ENCODE measurements at places on chromosomes 1 and 21.

DNA sequence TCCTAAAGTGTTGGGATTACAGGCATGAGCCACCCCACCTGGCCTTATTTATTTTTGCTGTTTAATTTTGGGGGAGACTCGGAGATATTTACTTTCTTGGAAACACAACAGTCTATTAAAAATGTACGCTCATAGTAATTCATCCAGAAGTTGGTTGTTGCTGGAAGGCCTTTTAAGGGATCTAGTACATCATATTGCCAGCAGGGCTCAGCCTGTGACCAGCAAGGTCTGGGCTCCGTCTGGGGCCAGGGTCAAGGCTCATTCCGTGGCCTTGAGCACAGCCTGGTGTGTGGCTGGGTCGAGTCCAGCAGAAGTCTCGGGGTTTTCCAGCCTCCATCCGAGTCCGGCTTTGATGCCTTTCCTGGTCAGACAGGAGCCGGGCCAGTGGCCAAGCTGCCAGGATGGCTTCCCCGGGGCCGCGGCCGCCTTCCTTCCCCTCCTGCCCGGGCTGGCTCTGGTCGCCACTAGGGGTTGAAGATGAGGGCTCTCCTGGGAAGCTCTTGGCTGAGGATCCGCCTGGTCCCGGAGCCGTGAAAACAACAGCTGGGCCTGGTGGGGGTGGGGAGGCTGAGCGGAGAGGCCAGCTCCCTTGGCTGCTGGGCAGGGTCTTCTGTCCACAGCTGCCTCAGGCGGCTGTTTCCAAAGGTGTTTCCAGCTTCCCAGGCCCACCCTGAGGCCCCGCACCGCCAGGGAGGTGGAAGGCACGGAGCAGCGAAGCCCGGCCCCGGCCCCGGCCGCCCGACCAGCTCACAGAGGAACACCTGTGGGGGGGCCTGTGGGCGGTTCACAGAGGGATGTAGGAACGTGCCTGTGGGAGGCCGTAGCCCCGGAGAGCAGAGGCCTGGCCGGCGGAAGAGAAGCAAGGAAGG, 5.1 kb upstream of the VWA1 start:
- no peak for DNase-seq

DNA sequence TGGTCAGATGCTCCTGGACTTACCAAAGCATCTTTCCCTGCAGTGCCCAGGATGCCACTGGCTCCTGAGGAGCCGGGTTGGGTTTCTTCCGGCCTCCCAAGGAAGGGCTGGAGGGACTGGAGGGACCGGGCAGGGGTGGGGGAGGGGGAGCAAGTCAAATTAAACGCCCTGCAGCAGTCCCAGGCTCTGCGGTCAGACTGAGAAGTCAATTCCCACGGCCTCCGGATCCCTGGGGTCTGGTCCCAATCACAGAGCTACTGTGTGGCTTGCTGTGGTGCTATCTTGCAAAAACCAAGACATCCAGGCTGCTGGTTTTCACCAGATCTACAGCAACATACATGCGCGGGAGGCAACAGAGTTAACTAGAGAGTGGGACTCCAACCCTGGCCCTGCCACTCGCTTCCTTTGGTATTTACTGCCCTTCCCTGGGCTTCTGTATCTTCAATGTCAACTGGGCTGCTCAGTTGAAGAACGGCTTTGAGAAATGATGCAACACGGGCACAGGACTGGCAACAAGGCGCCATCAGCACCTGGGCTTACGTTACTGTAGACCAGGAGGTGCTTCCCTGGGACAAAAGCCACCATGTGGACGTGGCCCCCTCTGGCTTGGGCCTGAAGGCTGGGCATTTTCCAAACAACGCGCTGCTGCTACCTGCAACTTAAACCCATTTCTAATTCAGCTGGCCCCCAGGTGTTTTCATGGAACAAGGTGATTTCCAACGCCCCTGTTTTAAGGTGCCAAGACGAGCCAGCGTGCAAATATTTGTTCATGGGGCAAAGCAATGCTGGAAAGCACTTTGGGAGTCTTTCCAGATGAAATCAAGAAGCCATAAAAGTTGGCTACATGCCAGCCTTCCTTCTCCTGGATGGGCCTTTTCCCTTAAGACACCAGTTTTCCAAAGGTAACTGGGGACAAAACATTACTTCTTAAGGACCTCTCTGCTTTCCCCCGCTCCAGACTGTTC, 11.5 kb downstream of the RCC2 start:
- no peak for DNase-seq

DNA sequence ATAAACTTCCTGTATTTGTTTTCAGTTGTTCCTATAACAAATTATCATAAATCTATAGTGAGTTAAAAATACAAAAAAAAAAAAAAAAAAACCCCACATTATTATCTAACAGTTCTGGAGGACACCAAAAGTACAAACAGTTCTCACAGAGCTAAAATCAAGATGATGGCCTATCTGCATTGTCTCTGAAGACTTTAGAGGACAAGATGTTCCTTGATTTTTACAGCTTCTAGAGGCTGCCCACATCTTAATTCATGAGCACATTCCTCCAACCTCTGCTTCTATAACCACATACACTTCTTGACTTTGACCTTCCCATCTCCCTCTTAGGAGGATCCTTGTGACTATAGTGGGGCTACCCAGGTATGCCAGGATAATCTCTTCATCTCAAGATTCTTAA, 806.1 kb downstream of the LTN1 start:
- DNase-seq, result no peak

- no peak for DNase-seq
Measured at GRCh38 chr21:26967062-26967913, at the start of gene ADAMTS5. ADAMTS5 (minus strand) TSS chr21:26967088; CDS start chr21:26966391, 697 bp downstream.

- DNase-seq, result no peak
Measured at GRCh38 chr1:25245809-25246599, 1.2 kb downstream of the RSRP1 start.

DNA sequence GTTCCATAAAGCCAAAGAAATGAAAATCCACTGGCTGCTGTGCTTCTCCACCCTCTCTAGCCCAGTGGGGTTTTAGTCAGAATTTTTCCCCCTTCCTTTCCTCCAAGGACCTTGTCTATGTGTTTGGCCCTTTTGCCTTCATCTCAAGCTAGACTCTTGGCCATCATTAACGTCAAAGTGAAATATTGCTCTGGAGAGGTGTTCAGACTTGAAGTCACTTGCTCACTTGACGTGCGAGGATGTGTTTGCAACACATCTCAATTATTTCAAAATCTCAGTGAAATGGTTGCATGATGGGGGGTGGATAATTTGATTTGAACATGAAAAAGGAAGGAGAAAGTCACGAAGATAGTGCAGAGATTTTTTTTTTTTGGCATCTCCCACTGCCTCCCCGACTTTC, 13.6 kb downstream of the EVA1C start:
- no peak for DNase-seq

GRCh38 chr1:228782662-228783417, 47.6 kb downstream of the RHOU start:
- DNase-seq, result no peak

DNA sequence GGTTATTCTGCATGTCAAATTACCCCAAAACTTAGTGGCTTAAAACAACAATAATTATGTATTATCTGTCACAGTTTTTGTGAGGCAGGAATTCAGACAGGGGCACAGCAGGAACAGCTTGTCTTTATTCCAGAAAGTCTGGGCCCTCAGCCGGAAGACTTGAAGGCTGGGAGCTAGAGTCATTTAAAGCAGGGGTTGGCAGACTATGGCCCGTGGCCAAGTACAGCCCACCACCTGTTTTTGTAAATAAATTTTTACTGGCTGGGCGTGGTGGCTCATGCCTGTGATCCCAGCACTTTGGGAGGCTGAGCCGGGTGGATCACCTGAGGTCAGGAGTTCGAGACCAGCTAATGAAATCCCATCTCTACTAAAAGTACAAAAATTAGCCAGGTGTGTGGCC, 39.6 kb upstream of the KDM4A start:
- DNase-seq, result no peak

DNA sequence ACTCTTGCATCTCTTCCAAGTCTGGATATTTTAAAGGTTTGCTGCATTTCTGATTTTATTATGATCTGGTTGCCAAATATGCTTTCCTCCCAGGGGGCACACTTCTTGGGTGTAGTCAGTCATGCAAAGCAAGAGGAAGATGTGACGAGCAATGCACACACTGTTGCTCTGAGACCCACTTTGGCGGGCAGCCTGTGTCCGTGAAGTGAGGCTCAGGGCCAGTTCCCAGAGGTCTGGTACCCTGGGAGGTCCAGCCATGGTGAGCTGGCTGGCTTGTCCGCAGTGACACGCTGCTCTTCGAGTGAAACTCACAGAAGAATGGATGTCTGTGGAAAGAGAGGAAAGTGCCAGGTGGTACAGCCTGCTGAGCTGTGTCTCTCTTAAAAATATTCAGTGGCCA, 52.8 kb upstream of the EDN2 start:
- DNase-seq, result no peak

DNA sequence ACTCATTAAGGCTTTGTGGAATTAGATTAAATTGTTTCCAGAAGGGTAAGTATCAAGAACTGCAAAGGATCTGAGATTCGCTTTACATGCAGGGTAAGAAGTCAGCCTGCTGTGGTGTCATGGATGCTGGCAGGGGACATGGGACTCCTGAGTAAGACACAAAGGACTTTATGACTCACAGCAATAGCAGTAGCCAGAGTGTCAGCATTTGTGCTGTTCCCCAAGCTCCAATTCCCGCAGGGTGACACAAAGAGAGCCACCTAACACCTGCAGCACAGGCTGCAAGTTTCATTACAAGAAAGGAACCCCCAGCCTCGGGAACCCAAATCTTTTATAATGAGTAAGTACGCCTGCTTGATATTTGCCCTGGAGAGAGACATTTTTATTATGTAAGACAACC, 298.1 kb upstream of the POU3F1 start:
- peak; percentile 3 for DNase-seq

DNA sequence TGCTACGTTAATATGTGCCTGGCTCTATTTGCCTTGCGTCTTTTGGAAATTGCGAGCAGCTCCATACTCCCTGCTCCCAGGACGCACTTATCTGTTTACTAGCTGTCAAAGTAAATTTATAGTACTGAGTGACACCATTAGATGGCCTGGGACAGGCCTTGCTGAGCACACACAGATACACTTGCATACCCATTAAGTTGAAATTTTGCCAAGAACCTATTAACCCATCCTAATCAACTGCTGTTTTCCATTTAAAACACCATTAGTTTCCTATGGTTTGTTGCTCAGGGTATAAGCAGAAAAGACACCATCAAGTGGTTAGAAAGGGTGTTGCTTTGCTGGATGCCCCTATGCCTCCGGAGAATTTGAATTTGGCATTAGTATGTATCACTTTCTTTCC, 187.3 kb downstream of the SLC44A5 start:
- no peak for DNase-seq

- DNase-seq, result no peak
Measured at GRCh38 chr1:246782120-246782900, 58.1 kb downstream of the SCCPDH start.

DNA sequence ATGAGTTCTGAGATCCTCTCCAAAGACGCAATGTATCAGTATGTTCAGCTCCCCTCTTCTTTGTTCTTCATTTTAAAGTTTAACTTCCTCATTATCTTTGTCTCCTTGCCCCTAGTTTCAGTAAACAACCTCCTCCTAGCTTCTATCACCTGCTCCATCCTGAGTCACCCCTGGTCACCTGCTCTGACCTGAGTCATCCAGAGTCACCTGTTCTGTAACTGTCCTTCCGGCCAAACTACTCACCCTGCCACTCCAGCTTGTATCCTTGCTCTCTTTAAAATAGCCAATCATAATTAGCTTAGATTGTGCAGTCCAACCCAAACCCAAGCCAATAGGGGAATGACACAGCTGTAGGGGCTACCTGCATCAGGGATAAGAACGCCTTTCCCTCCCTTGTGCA, 332.0 kb downstream of the OLFM3 start:
- DNase-seq, result no peak

GRCh38 chr1:47578721-47579419, 141.0 kb downstream of the FOXD2 start:
- no peak for DNase-seq

GRCh38 chr1:189960769-189961168, 516.9 kb downstream of the BRINP3 start:
- no peak for DNase-seq

GRCh38 chr1:113756461-113756860, 2.8 kb downstream of the PHTF1 start:
- DNase-seq, result no peak

- no peak for DNase-seq
Measured at GRCh38 chr1:229579059-229579673, 20.7 kb upstream of the ABCB10 start.

- no peak for DNase-seq
Measured at GRCh38 chr21:41839387-41840000, 39.6 kb downstream of the PRDM15 start.

DNA sequence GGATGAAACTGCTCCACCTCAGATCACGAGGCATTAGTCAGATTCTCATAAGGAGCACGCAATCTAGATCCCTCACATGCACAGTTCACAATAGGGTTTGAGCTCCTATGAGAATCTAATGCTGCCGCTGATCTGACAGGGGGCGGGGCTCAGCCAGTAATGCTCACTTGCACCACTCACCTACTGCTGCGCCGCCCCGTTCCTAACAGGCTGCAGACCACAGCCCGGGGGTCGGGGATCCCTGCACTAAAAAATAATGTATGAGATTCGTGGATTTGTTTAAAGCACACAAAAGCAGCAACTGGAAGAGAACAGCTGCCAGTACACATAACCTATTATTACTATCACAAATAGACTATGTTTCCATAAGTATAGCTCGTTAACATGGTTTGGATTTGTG, 72.9 kb downstream of the HLCS start:
- DNase-seq, result no peak

DNA sequence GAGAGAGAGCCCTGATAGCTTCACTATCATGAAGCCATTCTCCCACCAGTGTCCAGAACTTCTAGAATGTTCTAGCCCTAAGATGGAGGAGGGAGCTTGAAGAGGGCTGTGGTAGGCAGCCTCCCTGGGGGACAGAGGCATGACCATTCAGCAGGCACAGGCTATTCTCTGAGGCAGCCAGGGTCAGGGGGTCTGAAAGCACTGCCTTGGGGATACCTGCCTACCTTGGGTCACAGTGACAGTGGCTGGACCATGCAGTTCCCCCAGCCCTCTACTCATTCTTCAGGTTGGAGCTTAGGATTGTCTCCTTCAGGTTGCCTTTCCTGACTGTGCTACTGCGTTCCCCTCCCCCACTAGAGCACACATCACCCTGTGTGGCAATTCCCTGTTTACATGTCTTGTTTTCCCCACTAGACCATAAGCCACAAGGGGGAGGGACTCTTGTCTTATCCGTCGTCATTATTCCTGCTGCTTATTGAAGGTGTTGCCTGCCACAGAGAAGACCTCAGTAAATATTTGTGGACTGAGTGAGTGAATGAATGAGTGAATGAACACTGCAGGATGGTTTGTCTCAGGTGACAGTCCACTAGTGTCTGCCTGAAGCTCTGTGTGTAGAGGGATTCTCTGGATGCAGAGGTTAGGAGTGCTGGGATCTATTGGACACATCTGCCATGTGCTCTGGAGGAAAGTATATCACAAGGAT, 5.2 kb downstream of the ZDHHC18 start:
- DNase-seq, result no peak

GRCh38 chr1:4106731-4107130, 206.7 kb upstream of the C1orf174 start:
- DNase-seq, result no peak

Data from stimulated activated CD4-positive, alpha-beta T cell treated with anti-CD3 and anti-CD28 coated beads, Interleukin-1b, Interleukin-23, amount 100 ng/mL, for 24 hours (primary cell).